ENCODE measurements at places on chromosomes 11 and 22. TPM values are rescaled to one million over a fixed set of nuclear protein-coding genes. Genes with fewer than 3 reads are reported as not detected.
A peak's percentile ranks its signal among the peaks of the same experiment; 100 is the strongest.

GRCh38 chr22:26883393-26883792, 226.0 kb downstream of the MIAT start:
- no peaks in the 10 kb centered on the region for H3K4me1 ChIP-seq
- H3K4me3 ChIP-seq = no peak overlapping the region
- H3K27me3 ChIP-seq = no peaks in the 10 kb centered on the region
- no peak for DNase-seq
- H3K27ac ChIP-seq = no peak overlapping the region

Gene BARX2
- total RNA-seq = 0.74 TPM

Gene PLA2G3
- 17.4 TPM for total RNA-seq

DNA sequence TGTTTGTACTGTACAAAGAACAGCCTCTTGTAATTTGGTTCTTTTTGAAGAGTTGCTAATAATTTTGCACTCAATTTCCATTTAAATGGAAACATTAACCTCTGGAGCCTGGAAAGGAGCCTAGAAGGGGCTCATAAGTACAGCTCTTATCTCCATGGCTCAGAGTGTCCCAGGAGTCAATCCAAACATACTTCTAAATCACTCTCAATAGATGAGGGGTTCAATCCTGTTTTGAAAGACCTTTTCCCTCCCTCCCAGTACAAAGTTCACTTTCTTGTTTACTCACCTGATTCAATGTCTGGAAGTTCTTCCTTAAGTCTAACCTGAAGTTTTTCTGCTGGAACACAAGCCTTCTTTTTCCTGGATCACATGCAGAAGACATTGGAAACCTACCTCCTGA, 273.0 kb upstream of the PLET1 start:
- H3K36me3 ChIP-seq = no peaks in the 10 kb centered on the region
- peaks cover 10% of the 10 kb centered on the region for H3K4me1 ChIP-seq
- peaks cover 5% of the 10 kb centered on the region for H3K27me3 ChIP-seq

GRCh38 chr11:124538019-124538418, 5.4 kb downstream of the OR8B12 start:
- no peak overlapping the region for H3K4me3 ChIP-seq
- H3K4me1 ChIP-seq = peaks cover 4% of the 10 kb centered on the region
- H3K36me3 ChIP-seq = no peaks in the 10 kb centered on the region
- H3K27ac ChIP-seq = no peak overlapping the region

GRCh38 chr11:133896028-133896427, 50.7 kb upstream of the SPATA19 start:
- H3K4me1 ChIP-seq = no peaks in the 10 kb centered on the region
- no peaks in the 10 kb centered on the region for H3K27me3 ChIP-seq
- no peaks in the 10 kb centered on the region for H3K36me3 ChIP-seq
- no peak overlapping the region for H3K27ac ChIP-seq

Gene OR5D14
- not detected for total RNA-seq

- H3K4me1 ChIP-seq = no peaks in the 10 kb centered on the region
- no peak overlapping the region for H3K4me3 ChIP-seq
- no peaks in the 10 kb centered on the region for H3K27me3 ChIP-seq
- H3K27ac ChIP-seq = no peak overlapping the region
- no peaks in the 10 kb centered on the region for H3K36me3 ChIP-seq
Observed at GRCh38 chr11:70747921-70748320, 349.6 kb downstream of the CTTN start.

Gene FAM168A
- 24.5 TPM for total RNA-seq

- no peaks in the 10 kb centered on the region for H3K36me3 ChIP-seq
- no peak overlapping the region for H3K4me3 ChIP-seq
- H3K4me1 ChIP-seq = no peaks in the 10 kb centered on the region
- peaks cover 33% of the 10 kb centered on the region for H3K27me3 ChIP-seq
- no peak for DNase-seq
Observed at GRCh38 chr11:120238968-120239620, 846 bp upstream of the POU2F3 start.

GRCh38 chr11:131561501-131561900, 191.1 kb downstream of the NTM start:
- no peak overlapping the region for H3K27ac ChIP-seq
- DNase-seq = no peak
- no peak overlapping the region for H3K4me3 ChIP-seq

Gene FAM83F
- 3.0 TPM for total RNA-seq

Gene PRR33
- not detected for total RNA-seq

Gene GALR3
- not detected for total RNA-seq

DNA sequence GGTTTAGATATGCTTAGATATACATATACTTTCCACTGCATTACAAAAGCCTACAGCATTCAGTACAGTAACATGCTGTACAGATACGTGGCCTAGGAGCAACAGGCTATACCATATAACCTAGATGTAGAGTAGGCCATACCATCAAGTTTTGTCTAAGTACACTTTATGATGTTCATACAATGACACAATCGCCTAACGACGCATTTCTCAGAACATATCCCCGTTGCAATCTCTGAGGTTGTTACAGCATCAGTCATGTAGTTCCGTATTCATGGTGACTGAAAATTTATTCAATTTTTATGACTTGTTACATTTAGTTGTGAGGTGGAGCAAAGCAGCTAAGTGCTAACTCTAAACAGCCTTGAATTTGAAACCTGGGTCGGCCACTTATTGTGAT, 6.7 kb downstream of the ZBTB44 start:
- H3K36me3 ChIP-seq = no peaks in the 10 kb centered on the region
- no peak overlapping the region for H3K27ac ChIP-seq
- no peak for DNase-seq
- H3K4me3 ChIP-seq = no peak overlapping the region
- no peaks in the 10 kb centered on the region for H3K27me3 ChIP-seq

DNA sequence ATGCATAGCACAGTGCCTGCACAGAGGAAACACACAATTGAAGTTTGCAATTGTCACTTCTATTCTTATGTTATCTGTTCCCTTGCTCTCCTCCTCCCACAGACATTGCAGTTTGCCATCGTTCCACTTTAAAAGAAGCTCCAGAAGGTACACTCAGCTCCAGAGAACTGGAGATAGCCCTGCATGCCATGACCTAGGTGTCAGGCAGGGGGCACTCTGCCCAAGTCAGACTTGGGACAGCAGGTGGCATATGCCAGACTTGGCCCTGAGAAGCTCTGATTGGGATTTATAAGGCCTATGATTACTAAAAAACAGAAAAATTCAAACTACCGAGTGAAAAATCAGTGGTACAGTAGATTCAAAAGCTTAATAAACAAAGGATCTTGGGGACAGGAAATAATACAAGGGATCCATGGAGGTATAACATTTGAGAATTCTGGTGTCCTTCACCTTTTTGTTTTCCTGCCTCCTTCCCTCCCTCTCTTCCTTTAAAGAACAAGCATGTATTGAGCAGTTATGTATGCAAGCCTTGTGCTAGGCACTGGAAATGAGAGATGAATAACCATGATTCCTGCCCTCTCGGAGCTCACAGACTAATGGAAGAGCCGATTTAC, 40.0 kb downstream of the TENM4 start:
- no peaks in the 10 kb centered on the region for H3K36me3 ChIP-seq
- H3K27ac ChIP-seq = no peak overlapping the region
- no peaks in the 10 kb centered on the region for H3K27me3 ChIP-seq
- peaks cover 16% of the 10 kb centered on the region for H3K4me1 ChIP-seq
- H3K4me3 ChIP-seq = no peak overlapping the region
- peak; percentile 26 for DNase-seq

- DNase-seq = no peak
- no peaks in the 10 kb centered on the region for H3K27me3 ChIP-seq
- no peak overlapping the region for H3K4me3 ChIP-seq
- H3K36me3 ChIP-seq = no peaks in the 10 kb centered on the region
- H3K4me1 ChIP-seq = peaks cover 22% of the 10 kb centered on the region
- peak overlapping the region; percentile 34 for H3K27ac ChIP-seq
Observed at GRCh38 chr11:57498540-57498939, 17.0 kb downstream of the SLC43A1 start.

DNA sequence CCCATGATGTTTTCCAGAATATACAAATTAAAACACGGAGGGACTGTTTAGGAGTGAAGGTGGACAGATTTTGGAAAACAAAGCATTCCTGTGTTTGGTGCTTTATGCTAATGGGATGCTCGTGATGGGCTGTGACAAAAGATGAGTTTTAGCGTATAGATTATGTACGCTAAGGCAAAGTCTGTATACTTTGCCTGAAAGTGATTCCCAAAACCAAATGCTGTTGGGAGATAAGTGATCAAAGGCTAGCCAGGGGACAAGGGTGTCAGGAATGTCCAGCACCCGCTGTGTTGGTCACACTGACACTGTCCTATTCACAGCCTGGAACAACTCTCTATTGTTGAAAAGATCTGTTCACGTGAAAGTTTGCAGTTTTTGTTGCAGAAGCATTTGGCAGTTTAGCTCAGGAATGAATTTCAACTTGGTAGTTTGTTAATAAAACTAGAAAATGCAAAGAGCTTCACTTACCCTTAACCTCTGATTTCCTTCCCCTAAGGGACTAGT, 1.5 kb downstream of the JAM3 start:
- no peak for DNase-seq
- no peak overlapping the region for H3K27ac ChIP-seq
- H3K27me3 ChIP-seq = no peaks in the 10 kb centered on the region
- H3K4me1 ChIP-seq = peaks cover 8% of the 10 kb centered on the region

- no peaks in the 10 kb centered on the region for H3K4me1 ChIP-seq
- H3K4me3 ChIP-seq = no peak overlapping the region
- DNase-seq = no peak
- no peaks in the 10 kb centered on the region for H3K36me3 ChIP-seq
Observed at GRCh38 chr11:62988276-62988675, 3.5 kb upstream of the SLC22A6 start.

DNA sequence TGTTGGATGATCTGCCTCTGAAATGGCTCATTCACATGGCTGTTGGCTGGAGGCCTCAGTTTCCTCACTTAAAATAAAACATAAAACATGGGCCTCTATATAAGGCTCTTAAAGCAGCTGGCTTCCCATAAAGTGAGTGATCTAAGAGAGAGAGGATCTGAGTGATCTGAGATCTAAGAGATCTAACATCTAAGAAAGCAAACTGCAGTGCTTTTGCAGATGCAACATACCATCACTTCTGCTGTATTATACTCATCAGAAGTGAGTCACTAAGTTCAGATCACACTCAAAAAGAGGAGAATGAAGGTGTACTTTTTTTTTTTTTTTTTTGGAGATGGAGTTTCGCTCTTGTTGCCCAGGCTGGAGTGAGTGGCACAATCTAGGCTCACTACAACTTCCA, 18.1 kb upstream of the HSPA8 start:
- H3K36me3 ChIP-seq = peaks cover 8% of the 10 kb centered on the region
- H3K27me3 ChIP-seq = no peaks in the 10 kb centered on the region
- no peaks in the 10 kb centered on the region for H3K4me1 ChIP-seq
- H3K4me3 ChIP-seq = no peak overlapping the region
- H3K27ac ChIP-seq = no peak overlapping the region

GRCh38 chr11:59822989-59823566, 12.5 kb upstream of the MRPL16 start:
- H3K4me1 ChIP-seq = no peaks in the 10 kb centered on the region
- H3K27ac ChIP-seq = no peak overlapping the region
- H3K4me3 ChIP-seq = no peak overlapping the region
- DNase-seq = peak; percentile 54

DNA sequence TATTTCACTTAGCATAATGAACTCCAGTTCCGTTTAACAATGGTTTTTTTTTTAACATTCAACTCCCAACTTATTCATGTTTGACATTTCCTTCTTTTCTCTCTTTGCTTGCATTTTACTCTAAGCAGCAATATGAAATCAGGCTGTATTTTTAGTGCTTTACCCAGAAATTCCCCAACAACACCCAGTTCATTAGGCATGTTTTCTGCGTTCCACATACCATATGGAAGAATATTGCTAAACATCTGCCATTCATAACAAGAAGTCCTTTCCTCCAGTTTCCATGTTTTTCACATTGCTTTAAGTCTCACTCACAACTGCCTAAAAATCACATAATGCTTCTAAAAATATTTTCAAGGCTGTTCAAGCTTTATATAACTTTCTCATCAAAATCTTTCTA, 45.8 kb downstream of the PLAAT5 start:
- no peaks in the 10 kb centered on the region for H3K36me3 ChIP-seq
- H3K27me3 ChIP-seq = no peaks in the 10 kb centered on the region
- H3K27ac ChIP-seq = no peak overlapping the region
- no peak for DNase-seq
- no peaks in the 10 kb centered on the region for H3K4me1 ChIP-seq

- H3K27me3 ChIP-seq = no peaks in the 10 kb centered on the region
- no peak overlapping the region for H3K4me3 ChIP-seq
- peak; percentile 61 for DNase-seq
- peak overlapping the region; percentile 86 for H3K27ac ChIP-seq
- H3K36me3 ChIP-seq = peaks cover 11% of the 10 kb centered on the region
Observed at GRCh38 chr11:2382936-2383851, 6.1 kb downstream of the CD81 start.

Gene RASD2
- 0.14 TPM for total RNA-seq

DNA sequence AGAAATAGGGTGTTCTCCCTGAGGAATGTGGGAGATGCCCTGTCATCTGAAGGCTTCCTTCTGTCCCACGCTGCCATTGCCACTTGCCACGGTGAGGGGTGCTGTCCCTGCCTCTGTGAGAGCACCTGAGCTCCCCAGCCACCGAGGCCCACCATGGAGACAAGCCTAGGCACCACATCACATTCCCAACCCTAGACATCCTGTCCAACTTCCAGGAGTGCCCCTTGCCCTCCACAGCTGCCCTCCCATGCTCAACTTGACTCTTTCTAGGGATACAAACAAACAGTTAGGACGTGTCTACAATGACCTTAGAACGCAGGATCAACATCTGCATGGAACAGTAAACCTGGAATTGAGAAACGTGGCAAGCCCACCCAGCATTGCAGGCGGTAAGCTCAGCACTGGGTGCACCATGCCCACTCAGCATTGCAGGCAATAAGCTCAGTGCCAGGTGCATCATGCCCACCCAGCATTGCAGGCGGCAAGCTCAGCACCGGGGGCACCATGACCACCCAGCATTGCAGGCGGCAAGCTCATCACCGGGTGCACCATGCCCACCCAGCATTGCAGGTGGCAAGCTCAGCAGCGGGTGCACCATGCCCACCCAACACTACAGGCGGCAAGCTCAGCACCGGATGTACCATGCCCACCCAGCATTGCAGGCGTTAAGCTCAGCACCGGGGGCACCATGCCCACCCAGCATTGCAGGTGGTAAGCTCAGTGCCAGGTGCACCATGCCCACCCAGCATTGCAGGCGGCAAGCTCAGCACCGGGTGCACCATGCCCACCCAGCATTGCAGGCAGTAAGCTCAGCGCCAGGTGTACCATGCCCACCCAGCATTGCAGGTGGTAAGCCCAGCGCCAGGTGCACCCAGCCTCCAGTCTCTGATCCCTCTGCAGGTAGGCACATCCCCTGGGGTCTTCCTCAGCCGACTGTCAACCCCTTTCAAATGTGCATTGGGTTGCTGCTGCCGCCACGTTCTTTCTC, 1463.9 kb downstream of the TBC1D22A start:
- no peaks in the 10 kb centered on the region for H3K36me3 ChIP-seq
- no peaks in the 10 kb centered on the region for H3K27me3 ChIP-seq
- no peak for DNase-seq
- no peaks in the 10 kb centered on the region for H3K4me1 ChIP-seq
- no peak overlapping the region for H3K27ac ChIP-seq

- H3K4me3 ChIP-seq = no peak overlapping the region
- DNase-seq = no peak
- no peaks in the 10 kb centered on the region for H3K27me3 ChIP-seq
- H3K27ac ChIP-seq = no peak overlapping the region
- no peaks in the 10 kb centered on the region for H3K4me1 ChIP-seq
- no peaks in the 10 kb centered on the region for H3K36me3 ChIP-seq
Observed at GRCh38 chr11:67663532-67664212, 10.8 kb downstream of the ALDH3B2 start.
